ENCODE measurements at places on chromosomes 7 and 10.

- no peak for DNase-seq
Measured at GRCh38 chr10:26509307-26509706, 71.2 kb downstream of the APBB1IP start.

DNA sequence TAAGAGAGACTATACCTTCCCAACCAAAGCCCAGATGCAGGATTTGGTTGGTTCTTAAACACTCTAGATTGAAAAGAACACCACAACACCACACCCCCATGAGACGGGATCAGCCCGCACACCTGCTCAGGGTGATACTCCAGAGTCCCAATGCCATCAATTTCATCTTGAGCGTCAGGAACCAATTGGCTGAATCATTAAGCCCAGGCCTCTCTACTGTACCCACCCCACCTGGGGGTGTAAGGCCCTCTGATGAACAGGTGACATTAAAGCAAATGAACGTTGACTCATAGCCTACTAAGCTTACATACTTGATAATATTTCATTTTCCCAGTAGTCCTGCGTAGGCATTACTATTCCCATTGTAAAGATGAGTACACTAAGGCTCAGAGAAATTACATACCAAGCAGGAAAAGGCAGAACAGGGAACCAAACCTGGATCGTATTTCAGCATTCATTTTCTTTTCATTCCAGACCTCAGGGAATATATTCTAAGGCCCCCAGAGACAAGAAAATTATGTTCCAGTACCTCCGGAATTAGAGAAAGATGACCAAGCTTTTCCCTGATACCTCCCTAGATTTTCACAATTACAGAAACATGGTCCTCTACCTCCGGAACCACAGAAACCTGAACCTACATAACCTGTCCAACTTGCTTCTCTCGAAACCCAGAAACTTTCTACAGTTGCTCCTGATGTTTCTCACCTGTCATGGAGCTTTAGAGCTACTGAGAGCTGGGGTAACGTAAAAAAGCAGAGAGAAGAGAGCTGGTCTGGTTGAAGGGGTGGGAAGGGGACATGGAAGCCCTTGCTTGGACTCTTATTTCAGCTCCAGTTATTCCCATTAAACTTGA lies 43.1 kb upstream of the KDM7A start:
- DNase-seq: no peak

GRCh38 chr7:133345690-133346421 lies 93.0 kb downstream of the EXOC4 start:
- DNase-seq: no peak

- DNase-seq: peak; percentile 50
Measured at GRCh38 chr7:40887099-40887498, 752.3 kb downstream of the SUGCT start.

- DNase-seq: no peak
Measured at GRCh38 chr7:33804140-33804660, 101.1 kb upstream of the BMPER start.

GRCh38 chr7:105932835-105933477 lies 30.1 kb upstream of the CDHR3 start:
- DNase-seq: peak; percentile 5

GRCh38 chr7:131081308-131081707 lies 246.4 kb upstream of the MKLN1 start:
- DNase-seq: no peak

DNA sequence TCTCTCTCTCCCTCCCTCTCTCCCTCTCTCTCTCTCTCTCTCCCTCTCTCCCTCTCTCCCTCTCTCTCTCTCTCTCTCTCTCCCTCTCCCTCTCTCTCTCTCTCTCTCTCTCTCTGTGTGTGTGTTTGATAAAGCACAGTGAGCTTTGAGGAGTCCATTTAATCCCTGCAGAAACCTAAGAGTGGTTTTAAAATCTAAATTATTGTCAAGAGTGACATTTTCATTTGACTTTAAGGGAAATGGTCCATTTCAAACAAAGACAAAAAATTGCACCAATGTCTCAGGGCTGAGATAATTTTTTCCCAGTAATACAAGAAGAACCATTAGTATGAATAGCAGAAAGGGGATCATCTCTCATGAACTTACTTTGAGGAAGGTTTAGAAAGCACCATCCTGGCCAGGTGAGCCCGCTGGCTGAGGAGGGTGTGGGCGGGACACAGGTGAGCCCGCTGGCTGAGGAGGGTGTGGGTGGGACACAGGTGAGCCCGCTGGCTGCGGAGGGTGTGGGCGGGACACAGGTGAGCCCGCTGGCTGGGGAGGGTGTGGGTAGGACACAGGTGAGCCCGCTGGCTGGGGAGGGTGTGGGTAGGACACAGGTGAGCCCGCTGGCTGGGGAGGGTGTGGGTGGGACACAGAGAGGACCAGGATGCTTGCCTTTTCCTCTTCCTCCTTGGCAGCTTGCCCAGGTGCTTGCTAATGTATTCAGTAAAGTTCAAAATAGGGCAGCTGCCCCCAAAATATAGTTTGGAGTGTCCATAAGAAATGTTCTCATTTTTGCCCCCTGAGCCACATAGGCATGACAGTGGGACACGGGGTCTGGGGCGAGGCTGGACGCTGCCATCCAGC lies 125.0 kb downstream of the DNAJB6 start:
- no peak for DNase-seq

DNA sequence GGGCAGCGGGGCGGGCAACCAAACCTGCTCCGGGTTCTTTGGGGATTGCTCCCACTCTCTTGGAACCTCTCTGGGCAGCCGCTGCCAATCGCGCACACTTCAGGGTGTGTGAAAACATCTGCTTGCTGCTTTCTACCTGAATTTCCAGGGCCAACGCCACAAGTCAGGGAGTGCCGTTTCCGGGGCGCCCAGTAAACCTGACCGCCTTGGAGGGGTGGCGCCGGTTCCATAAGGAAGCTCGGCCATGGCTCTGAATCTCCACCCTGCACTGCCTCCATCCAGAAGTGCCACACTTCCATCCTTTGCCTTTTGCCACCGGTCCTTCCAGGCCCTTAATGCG lies 679 bp upstream of the AFAP1L2 start:
- DNase-seq: no peak

- DNase-seq: no peak
Measured at GRCh38 chr7:90238583-90238982, 6.4 kb upstream of the CFAP69 start.

DNA sequence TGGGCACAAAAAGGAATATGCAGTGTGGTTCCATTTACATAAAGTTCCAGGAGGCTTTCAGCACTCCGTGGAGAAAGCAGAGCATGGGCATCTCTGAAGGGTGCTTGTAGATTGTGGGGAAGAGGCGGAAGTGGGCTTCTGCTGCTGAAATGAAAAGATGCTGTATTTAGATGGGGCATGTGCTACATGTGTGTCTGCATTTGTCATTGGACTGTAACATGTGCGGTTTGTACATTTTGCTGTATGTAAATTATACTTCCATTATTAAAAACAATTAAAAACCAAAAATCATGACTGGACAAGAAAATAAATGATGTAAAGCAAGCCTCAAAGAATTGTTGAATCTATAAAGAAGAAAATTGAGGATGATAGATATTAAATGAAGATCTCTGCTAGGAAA lies 334.0 kb downstream of the WDR37 start:
- DNase-seq: no peak

- no peak for DNase-seq
Measured at GRCh38 chr7:141568227-141568626, 17.0 kb downstream of the AGK start.

DNA sequence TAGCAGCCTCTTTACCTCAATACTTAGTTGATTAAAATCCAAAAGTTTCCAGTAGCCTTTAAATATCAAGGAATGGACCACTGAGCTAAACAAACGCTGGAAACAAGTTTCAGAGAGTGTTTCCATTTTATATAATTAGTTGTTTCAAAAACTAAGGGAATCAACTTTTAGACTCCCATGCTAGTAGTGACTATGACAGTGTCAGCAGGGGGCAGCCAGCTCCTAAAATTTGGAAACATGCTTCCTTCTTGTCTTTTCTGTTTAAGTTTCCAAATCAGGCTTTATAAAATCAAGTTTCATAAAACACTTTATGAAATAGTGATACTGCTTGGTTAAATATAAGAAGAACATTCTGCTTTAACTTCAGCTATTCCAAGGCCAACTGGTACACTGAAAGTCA lies 138.2 kb upstream of the TMEM229A start:
- peak; percentile 32 for DNase-seq

DNA sequence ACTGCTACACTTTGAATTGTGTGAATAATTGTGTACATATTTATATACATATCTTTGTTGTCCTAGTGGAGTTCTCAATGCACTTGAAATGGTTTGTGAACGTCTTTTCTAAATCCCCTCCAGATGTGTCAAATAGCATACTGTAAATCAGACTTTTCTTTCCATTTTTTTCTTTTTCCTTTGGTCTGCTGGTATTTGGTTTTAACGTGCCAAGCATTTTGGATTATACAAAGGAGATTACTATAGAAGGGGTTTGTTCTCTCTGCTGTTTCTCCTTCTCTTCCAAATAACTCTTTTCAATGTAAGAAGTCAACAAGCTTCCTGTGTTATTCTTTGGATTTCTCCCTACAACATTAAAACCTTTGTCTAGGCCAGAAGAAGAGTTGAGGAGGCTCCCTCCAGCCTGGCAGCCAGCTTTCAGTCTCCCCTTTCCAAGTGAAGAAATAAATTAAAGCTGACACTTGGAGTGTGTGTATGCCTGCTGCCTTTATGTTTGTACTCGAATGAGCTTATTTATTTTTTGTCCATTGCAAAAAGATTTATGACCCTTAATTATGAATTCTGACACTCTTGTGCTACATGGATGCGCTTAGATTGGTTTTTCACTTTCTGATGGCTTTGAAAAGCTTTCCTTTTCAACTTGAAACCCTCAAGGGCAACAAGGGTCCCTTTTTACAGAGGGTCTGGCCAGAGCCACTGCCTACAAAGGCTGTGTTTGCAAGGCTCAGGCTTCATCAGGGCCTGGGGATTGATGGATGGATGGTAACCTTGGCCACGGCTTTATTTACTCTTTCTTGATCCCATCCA lies 107.8 kb downstream of the RAB18 start:
- DNase-seq: no peak

- no peak for DNase-seq
Measured at GRCh38 chr10:74012480-74012879, 14.6 kb downstream of the VCL start.

GRCh38 chr7:50856806-50857205 lies 74.1 kb upstream of the GRB10 start:
- DNase-seq: no peak

GRCh38 chr10:20006169-20006870 lies 190.1 kb downstream of the PLXDC2 start:
- DNase-seq: no peak

GRCh38 chr7:95026421-95027072 lies 119.2 kb downstream of the PPP1R9A start:
- DNase-seq: no peak

DNA sequence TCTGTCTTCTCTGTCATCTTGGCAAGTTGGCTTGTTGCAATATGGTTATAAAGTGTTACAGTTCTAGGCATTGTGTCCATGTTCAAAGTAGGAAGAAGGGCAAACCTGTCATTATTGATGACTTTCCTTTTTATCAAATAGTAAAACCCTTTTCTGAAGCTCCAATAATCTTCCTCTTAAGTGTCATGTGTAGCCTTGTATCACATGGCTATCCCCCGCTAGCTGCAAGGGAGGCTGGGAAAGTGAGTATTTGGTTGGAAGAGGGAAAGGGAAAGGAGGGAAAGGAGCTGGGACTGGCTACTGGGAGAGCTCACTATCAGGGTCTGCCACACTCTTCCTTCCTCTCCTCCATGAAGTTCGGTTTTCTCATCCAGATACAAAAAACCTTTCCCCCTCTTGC lies 45.2 kb upstream of the FAM180A start:
- DNase-seq: no peak

DNA sequence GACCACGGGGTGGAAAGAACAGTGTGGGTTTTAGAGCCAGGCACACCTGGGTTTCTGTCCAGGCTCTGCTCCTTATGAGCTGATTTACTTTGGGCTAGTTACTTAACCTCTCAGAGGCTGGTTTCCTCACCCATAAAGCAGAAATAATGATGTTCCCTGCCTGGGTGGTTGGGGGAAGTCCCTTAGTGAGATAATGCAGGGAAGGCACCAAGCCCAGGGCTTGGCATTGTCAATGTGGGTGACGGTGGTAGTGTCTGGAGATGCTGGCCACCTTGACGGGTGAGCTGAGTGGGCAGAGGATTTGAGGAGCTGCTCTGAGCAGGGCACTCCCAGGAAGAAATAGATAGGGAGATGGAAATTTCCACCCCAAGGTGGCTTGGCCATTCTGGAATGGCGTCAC lies 65.2 kb downstream of the SH2D4B start:
- DNase-seq: no peak

DNA sequence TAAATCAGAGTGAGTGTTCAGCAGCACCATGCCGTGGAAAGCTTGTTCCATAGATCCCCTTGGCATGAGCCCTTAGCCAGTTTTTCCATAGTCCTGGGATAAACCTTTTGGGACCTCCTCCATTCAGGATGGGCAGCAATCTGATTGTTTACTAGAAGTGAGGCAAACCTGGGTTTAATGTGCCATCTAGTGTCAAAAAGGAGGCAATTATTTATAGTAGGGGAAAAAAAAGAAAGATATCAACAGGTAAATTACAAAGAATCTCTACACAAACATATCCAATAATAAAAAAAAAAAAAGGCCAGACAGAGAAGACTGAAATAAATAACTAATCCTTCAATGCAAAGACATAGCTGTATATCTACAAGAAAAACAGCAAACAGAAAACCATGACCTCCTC lies 229.0 kb upstream of the STK17A start:
- no peak for DNase-seq

All from foreskin keratinocyte (primary cell).